ENCODE measurements at places on chromosomes 12 and 14. TPM values are rescaled to one million over a fixed set of nuclear protein-coding genes. Genes with fewer than 3 reads are reported as not detected.

DNA sequence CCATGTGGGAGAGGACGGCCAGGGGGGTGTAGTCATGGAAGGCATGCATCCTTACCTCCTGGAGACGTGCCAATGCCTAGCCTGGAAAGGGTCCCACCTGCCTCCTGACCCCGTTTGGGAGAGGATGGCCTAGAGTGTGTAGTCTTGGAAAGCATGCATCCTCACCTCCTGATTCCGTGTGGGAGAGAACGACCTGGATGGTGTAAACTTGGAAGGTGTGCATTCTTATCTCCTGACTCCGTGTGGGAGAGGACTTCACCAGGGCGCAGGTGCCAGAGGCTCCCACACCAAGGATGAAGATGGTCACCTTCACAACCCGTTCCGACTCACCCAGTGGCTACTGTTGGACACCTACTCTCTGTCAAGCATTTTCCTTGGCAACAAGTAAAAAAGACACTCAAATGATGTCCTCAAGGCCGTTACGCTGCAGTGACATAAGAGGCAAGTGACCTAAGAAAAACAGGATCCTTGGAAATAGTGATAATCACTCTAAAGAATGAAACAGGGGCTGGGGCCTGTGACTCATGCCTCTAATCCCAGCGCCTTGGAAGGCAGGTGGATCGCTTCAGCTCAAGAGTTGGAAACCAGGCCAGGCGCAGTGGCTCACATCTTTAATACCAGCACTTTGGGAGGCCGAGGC lies 37.5 kb upstream of the FZD10 start:
- DNase-seq, result no peak

DNA sequence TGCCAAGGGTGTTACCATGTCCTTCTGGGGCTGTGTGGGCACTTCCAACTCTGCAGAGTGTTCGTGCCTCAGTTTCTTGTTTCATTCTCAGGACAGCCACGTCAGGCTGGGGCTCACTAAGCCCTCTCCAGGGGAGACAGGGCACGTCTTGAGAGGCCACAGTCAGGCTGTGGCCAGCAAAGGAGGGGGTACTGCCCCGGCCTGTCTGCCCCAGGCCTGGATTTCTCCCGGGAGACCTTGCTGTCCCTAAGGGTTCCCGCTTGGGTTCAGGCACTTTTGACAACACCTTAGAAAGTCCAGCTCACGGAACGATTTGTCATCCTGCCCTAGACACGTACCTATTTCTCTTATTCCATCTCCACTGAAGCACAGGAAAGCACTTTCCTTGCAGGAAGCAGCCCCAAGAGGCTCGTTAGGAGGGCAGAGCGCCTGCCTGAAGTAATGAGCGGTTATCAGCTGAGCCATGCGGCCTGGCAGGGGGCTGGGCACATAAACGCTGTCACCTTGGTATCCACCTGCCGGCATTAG lies 290.4 kb upstream of the RTL1 start:
- peak; percentile 14 for DNase-seq

- no peak for DNase-seq
These were observed 11.9 kb downstream of the NRDE2 start for GRCh38 chr14:90319634-90320541.

DNA sequence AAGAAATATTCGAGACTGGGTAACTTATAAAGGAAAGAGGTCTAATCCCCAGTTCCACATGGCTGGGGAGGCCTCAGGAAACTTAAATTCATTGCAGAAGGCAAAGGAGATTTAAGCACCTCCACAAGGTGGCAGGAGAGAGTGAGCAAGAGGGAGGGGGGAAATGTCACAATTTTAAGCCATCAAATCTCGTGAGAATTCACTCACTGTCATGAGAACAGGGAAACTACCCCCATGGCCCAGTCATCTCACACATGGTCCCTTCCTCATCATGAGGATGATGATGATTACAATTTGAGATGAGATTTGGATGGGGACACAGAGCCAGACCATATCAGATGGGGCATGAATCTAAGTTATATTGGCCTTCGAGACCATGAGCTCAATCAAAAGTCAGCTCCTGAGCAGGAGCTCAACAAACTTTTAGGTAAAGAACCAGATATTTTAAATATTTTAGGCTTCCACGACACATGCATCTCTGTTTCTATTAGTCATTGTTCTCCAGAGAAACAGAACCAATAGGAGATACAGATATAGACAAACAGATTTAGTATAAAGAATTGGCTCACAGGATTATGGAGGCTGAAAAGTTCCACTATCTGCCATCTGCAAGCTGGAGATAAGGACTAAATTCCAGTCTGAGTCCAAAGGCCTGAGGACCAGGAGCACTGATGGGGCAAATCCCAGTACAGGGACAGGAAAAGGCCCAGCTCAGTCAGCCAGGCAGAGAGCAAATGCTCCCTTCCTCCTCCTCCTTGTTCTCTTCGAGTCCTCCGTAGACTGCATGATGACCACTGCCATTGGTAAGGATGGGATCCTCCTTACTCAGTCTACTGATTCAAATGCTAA lies 24.9 kb downstream of the DGLUCY start:
- no peak for DNase-seq

DNA sequence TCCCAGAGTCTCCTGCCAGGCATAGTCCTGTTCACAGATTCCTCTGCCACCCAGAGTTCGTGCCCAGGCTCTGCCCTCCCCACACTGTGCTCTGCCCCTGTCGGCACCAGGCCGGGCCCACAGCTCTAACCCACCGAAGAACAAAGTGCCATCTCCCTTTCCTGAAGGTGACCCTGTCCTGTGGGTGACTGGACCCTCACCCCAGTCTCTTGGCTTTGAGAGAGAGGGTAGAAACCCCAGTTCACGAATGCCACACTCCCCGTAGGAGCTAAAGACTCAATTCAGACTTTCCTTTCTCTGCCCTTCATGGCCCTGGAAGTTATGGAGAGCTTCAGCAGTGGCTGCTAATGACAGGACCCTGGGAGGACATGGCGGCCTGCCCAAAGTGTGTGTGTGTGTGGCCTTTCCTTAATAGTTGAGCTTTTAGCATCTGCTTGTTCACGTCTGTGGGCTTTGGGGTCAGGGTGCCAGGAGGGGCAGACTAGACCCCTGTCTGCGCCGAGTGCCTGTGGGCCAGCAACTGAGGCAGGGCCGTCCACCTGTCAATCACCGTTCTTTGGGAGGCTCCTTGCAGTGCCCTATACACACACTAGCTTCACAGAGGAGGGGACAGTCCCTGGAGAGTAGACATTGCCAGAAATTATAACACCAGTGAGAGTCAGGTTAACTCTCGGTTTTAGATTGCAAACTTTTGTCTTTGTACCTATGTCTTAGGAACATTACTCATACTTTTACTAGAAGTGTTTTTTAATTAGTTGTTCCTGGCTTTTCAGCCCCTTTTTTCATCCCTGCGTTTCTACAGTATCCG lies 84.6 kb upstream of the DYNC1H1 start:
- peak; percentile 58 for DNase-seq

DNA sequence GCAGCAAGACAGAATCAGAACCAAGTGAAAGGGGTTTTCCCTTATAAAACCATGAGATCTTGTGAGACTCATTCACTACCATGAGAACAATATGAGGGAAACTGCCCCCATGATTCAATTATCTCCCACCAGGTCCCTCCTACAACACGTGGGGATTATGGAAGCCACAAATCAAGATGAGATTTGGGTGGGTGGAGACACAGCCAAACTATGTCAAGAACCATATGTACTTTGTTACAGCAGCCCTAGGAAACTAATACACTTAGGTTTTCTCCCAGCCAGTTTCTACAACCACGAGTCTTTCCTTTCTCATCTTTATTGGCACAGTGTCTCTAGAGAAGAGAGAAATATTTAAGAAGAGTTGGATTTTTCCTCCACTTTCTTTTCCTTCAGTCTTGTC lies 72.6 kb downstream of the BTG1 start:
- DNase-seq, result no peak

DNA sequence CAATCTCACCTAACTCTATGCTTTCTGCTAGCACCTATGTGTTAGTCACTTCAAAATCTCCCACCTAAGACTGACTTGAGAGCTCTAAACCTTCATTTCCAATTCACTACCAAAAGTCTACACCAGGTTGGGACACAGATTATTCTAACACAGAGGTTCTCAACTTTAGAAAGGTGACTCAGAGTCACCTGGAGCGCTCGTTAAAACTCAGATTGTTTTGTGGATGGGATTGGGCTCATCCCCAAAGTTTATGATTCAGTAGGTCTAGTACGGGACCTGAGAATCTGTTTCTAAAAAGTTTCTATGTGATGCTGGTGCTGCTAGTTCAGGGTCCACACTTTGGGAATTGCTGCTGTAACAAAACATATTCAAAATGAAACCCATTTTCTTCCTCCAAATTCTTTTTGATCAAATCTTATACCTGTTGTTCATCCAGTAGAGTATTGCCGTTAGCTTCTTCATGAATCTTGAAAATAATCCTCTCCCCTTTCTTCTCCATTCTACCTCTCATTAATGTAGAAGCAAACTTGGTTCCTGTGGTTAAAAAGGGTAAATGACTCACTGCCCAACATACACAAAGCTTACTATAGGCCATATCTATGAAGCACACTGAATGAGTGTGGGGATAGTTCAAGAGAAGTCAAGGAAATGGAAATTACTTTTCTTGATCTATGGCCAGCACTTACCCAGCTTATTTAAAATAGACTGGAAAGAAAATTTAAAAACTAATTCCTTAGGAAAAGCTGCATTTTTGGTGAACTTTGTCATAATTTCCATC lies 206.7 kb downstream of the KIF21A start:
- no peak for DNase-seq

DNA sequence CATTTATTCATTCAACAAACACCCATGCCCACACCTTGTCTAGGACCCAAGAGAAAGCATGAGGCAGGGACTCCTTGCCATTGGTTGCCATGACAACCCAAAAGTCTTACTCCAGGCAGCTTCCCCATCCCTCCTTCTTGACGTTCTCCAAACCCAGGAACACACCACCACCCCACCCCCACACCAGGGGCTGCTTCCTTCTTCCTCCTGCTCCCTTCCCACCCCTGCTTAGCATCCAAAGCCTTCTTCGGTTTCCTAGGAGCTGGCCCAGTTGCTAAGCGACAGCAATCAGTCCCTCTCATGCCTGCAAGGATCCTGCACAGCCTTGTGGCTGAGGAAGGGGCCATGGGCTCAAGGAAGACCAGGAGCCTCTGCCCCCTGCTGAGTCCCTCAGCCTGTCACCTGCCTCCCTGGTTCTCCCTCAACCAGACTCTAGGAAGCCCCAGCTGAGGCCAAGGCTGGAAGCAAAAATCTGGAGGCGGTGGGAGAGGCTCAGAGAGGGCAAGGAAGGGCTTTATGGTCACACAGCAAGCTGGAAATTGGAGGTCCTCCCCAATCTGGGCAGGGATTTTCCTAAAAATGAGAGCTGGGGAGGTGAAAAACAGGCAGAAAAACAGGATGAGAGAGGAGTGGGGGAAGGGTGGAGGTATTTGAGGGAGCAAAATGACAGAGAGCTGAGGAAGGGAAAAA lies 15.4 kb downstream of the RASAL1 start:
- DNase-seq, result no peak

GRCh38 chr12:75695926-75696325 lies 184.5 kb upstream of the KRR1 start:
- DNase-seq, result no peak

DNA sequence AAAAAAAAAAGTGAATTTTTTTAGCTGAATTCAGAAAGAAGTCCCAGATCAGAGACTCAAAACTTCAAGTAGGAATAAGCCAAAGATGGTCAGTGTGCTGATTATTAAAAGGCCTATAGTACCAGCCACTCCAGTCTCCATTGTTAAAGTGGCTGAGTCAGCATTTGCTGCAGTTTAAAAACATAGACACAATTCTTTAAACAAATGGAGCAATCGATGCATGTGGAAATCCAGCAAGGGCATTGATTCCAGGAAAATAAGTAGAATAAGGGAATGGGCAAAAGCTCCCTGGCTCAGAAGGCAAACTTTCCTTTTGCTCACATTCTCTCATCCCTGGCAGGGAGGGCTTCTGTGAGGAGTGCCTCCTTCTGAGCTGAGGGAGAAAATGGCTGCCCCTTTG lies 317.6 kb downstream of the LRIG3 start:
- no peak for DNase-seq

DNA sequence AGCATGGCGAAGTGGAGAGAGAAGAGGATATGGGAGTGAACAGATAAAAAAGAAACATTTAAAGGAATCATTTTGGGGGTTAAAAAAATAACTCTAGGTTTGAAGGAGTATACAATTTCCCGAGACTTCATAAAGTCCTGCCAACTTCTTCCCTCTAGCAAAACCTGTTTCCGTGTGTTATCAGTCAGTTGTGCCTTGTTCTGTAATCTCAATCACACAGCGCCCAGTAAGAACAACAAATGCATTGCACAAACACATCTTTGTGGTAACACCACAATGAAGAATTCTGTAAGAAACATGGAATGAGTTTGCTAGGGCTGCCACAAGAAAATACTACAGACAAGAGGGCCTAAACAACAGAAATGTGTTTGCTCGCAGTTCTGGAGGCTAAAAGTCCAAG lies 144.7 kb upstream of the FUT8 start:
- DNase-seq, result no peak

- DNase-seq, result no peak
These were observed 117.1 kb upstream of the FRMD6 start for GRCh38 chr14:51534610-51535011.

- DNase-seq, result no peak
These were observed 31.1 kb upstream of the ASPG start for GRCh38 chr14:104054222-104054905.

DNA sequence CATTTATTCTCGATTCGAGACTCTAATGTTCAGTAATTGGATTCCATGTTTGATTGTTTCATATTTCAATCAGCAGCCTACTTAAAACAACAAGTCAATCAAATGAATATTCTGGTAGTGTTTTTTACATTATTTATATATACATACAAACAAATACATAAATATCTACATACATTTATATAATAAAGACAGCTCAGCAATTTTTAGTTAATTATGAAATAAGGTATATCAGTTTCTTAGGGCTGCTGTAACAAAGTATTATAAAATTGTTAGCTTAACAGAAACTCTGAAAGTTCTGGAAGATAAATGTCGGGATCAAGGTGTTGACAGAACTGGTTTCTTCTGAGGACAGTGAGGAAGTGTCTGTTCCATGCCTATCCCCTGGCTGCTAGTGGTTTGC lies 105.9 kb downstream of the MGST1 start:
- no peak for DNase-seq

DNA sequence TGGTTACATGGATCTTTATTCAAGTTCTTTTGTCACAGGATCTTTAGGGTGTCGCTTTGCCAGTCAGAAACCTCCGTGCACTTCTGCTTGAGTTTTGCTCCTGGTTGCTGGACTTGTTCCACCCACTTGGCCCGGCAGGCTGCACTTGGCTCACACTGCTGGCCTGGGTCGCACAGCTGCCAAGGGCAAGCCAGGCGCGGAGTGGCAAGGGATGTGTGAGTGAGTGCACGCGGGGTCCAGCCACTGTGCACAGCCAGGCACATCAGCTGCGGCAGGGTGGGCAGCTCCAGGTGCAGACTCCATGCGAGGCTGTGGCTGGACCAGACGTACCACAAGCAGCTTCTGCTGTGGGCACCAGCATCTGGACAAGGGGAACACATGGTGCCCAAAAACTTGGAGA lies 76.6 kb downstream of the DERA start:
- DNase-seq, result peak; percentile 78

Gene APOLD1
- total RNA-seq, result 17.5 TPM

Gene PZP
- 0.14 TPM for total RNA-seq

Gene GRIN2B
- total RNA-seq, result not detected

Gene RGS6
- 51.4 TPM for total RNA-seq

Gene YAF2
- total RNA-seq, result 89.2 TPM

Gene KCNH3
- 1.4 TPM for total RNA-seq

Gene CLEC9A
- total RNA-seq, result 0.26 TPM

Gene SLIRP
- 155 TPM for total RNA-seq

Gene KRT83
- total RNA-seq, result not detected

Gene COCH
- total RNA-seq, result 1.8 TPM

Gene GAPDH
- 4,618 TPM for total RNA-seq

Data from right cardiac atrium (tissue), 5 donors.